Coronary artery (tissue), 2 donors: ENCODE measurements at places on chromosomes 4 and X.

- DNase-seq = no peak
Measured at GRCh38 chr4:42643685-42644084, 13.2 kb downstream of the ATP8A1 start.

- no peak for DNase-seq
Measured at GRCh38 chr4:113083346-113083745, 33.9 kb downstream of the ANK2 start.

GRCh38 chrX:32281853-32282252 is 929.5 kb downstream of the DMD start:
- no peak for DNase-seq

- DNase-seq = no peak
Measured at GRCh38 chr4:129808242-129808641, 712.3 kb downstream of the C4orf33 start.

DNA sequence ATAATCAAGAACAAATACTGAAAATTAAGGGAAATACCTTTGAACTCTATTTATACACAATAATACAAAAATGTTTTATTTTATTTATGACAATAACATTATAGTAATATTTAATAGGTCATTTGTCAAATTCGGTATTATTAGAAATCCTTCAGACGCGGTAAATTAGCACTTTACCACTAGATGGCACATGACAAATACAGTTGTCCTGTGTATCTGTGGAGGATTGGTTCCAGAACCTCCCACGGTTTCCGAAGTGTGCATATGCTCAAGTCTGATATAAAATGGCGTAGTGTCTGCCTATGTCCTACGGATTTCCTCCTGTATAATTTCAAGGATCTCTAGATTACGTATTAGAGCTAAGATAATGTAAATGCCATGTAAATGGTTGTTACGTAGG is 8.1 kb upstream of the LINC00632 start:
- no peak for DNase-seq

DNA sequence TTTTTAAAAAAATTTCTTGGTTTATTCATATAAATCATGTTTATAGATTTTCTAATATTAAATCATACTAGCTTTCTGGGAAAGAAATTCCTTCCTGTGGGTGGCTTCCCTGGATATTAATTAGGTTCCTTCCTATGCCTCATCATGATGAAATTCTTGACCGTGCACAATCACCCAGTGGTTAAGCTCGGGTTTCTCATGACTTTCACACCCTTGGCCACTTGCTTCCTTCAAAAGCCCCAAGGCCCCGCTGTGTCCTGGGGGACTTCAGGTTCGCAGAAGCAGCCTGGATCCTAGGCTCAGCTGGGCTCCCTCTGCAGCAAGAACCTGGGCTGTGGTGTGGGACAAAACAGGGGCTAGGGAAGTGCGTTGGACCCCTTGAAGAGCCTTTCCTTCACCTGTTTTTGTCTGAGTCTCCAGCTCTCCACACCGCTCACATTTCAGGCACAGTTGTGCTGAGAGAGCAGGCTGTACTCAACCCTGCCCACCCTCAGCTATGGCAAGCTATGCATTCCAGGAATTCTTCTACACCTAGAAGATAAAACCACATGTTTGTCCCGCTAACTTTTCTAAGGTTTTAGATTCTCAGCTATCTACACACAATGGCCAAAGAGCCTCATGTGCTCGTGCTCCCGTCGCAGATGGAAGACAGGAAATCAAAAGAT is 48.9 kb upstream of the TMSB15B start:
- DNase-seq = no peak

- no peak for DNase-seq
Measured at GRCh38 chrX:131399678-131400428, 110.7 kb upstream of the IGSF1 start.

GRCh38 chrX:118249146-118249545 is 96.8 kb upstream of the WDR44 start:
- DNase-seq = no peak

GRCh38 chr4:38034986-38035882 is 75.0 kb downstream of the PTTG2 start:
- DNase-seq = no peak

GRCh38 chrX:119325456-119325855 is 73.7 kb upstream of the SLC25A43 start:
- DNase-seq = no peak

DNA sequence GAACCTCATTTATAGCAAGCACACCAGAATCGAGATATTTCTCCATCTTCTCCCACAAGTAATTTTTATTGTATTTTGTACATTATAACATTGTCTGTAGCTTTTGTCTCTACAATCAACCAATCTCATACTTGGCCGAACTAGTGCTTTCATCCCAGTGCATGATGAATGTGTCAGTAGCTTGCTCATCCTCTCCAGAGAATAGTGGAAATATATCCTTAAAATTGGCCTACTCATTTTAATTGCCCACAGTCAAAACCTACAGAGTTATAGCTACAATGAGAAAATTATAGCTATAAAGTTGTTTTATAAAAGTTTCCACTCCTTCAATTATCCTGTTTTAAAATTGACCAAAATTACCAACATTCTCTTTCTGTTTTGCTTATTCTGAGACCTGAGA is 103.8 kb downstream of the MAPK10 start:
- DNase-seq = no peak

- peak; percentile 4 for DNase-seq
Measured at GRCh38 chr4:25100710-25101109, 59.5 kb downstream of the SEPSECS start.

- no peak for DNase-seq
Measured at GRCh38 chrX:153832728-153833127, 2.4 kb upstream of the PDZD4 start.

DNA sequence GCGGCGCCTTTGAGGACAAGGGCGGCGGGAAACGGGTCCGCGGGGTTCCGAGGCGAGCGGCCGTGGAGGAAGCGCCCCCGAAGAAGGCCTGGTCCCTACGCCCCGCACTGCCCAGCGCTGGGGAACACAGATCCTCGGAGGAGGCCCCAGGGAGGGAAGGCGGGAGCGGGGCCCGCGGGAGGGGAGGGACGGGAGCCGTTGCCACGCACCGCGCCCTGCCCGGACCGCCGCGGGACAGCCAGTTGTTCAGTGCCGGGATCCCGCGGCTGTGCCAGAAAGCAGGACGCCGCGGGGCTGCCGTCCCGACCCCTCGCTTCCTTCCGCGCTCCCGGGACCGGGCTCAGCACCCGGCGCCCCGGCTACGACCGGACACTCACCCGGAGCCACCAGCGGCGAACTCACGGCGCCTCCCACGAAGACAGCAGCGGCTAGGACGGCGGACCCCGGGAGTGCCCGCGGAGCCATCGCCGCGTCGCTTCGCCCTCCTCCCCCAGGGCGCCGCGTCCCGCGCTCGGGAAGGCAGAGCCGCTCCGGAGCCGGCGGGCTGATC is 278 bp downstream of the RELL1 start:
- peak; percentile 87 for DNase-seq

- DNase-seq = no peak
Measured at GRCh38 chr4:106914223-106914622, 121.9 kb downstream of the DKK2 start.

DNA sequence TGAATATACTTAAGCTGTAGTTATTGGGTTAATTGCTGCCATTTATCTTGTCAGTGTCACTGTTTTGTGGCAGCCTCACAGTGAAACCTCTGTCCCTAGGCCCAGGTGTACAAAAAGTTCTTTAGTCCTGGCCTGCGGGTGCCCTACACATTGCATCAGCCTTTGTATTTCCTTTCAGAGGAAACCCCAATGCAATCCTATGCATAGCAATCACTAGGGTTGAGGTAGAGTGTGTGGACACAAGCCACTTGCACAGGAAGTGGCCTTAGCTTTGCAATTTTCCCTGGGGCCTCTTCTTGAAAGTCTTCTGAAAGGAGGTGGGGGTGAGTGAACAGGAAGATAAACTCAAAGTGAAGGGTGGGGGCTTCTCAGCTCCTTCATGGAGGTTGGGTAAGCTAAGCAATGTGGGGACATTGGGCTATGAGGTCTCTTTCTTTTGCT is 27.8 kb downstream of the VSIG4 start:
- DNase-seq = no peak

GRCh38 chrX:133937022-133937421 is 48.4 kb downstream of the GPC3 start:
- no peak for DNase-seq

GRCh38 chrX:13254076-13254785 is 65.6 kb downstream of the ATXN3L start:
- DNase-seq = no peak

- no peak for DNase-seq
Measured at GRCh38 chr4:10333942-10334341, 123.3 kb downstream of the ZNF518B start.

GRCh38 chr4:76872556-76872955 is 25.4 kb downstream of the SOWAHB start:
- no peak for DNase-seq

DNA sequence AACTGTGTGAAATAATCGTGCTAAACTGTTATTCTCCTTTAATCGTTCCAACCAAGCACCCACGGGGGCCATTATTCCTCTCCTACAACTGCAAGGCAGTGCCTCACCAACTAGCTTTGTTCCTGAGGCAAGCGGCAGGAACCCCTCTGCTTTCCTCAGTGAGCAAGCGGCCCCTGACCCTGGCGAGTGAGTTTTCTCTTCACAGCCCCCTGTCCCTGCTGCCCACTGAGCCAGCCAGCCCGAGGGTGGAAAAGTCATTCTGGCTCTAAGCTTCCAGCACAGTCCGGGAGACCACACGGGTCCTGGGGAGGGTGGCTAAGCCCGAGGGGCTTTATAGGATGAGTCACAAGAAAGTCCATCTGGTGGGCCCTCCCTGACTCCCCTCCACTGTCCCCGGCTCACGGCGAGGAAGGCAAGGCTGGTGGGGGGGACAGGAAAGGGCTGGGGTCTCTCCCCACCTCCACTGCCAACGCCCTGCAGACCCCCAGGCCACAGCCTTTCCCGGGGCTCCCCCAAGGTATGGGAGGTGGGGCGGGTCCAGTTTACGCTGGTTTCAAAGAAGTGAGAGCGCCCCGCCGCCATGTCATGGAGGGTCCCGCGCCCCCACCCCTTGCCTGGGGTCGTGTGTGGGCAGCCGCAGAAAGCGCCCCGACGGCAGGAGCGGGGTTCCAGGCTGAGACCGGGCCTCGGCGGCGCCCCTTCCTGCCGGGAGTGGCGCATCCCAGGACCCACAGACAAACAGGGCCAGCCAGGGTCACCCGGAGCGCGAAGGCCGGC is 45.0 kb downstream of the CPLX1 start:
- DNase-seq = no peak

GRCh38 chr4:20528508-20528907 is 171.8 kb upstream of the PACRGL start:
- DNase-seq = no peak

GRCh38 chr4:153522802-153523094 is 56.6 kb downstream of the TMEM131L start:
- DNase-seq = no peak

DNA sequence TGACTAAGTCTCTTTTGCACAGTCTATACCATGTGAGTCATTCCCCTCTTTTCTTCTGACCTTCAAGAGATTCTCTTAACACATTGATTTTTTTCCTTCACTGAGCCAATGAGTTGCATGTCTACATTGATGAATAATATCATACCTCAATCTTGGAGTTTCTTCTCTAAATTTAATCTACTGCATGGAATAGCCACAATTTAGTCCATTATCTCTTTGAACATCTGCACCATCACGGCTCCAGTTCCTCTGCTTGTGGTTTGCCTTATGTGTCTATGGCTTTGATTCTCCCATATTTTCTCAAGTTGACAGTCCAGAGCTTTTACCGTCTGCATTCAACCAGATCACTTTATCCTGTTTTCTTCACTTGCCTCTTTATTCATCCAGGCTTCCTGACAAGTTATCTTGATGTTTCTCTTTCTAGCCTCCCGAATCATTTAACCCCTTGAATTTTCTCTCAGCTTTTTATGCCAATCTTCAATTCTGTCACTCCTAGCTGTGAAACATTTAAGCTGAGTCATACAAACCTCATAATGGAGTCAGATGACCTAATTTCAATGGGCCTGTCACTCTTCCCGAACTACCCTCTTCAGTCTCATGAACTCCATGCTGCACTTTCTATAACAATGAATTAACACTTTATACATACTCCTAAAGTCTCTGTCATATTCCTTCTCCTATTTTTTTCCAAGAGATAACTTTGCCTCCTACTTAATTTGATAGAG is 222.3 kb downstream of the CPE start:
- DNase-seq = no peak

GRCh38 chr4:106746451-106746850 is 289.7 kb downstream of the DKK2 start:
- DNase-seq = no peak

- no peak for DNase-seq
Measured at GRCh38 chr4:82713856-82714255, 84.7 kb downstream of the SCD5 start.

DNA sequence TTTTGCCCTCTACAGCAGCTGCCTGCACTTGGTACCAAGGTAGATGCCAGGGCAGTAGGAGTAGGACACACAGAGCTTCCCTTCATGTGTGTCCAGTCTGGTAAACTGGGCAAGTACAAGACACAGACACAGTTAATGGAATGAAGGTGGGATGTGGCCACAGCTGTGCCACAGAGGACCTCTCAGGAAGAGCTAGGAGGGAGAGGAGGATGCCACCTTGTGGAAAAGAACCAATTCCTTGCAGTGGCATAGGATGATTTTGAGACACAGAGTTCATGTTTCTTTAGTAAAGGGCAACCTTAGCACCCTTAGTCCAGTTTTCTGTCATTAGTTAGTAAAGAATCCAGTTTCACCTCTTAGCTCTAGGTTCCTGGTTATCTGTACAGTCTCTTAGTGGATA is 36.3 kb upstream of the TBC1D14 start:
- no peak for DNase-seq

DNA sequence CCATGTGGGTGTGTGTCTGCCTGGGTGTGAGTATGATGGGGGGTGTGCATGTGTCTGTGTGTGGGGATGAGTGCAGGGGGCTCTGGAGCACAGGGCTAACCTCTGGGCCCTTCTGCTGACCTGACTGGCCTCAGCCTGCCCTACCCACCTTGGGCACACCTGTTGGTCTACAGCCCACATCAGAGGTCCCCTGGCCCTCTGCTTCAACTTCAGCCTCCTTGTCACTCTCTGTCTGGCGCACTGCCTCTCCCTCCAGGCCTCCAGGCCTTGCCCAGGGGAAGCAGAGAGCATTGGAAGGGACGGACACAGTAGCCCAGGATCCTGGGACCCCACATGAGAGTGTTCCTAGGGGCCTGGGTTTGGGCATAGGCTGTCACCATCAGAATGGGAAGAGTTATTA is 115.4 kb downstream of the EFNB1 start:
- DNase-seq = peak; percentile 53
